ENCODE measurements at places on chromosomes 2 and 18.

DNA sequence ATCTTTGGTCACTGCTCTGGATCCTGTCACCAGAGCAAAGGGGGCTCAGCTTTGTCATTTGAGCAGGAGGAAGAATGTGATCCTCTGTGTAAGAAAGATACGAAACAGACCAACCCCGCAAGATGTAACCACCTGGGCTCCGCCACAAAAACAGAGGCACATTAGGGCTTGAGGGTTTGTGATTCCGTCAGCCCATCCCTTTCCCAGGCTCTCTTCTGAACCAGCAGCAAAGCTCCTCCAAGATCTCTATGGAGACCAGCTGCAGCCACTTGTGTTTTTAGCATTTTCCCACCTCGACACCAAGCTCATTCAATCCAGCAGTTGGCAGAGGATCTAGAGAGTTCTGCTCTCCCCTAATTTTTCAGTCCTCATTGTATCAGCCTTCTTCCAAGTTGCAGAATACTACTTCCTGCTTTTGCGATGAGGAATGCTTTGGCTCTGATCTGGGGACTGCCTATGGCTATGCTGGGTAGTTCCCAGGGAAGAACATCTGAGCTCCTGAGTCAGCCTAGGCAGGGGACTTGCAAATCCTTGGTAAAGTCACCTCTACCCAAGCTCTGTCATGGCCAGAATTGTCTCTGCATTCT lies 139.6 kb upstream of the RAB12 start:
- no peaks in the 10 kb centered on the region for H3K36me3 ChIP-seq
- no peak for DNase-seq

GRCh38 chr2:54372361-54372760 lies 83.8 kb upstream of the SPTBN1 start:
- DNase-seq, result no peak
- no peaks in the 10 kb centered on the region for H3K4me1 ChIP-seq
- H3K27ac ChIP-seq, result no peak overlapping the region
- H3K27me3 ChIP-seq, result no peaks in the 10 kb centered on the region

DNA sequence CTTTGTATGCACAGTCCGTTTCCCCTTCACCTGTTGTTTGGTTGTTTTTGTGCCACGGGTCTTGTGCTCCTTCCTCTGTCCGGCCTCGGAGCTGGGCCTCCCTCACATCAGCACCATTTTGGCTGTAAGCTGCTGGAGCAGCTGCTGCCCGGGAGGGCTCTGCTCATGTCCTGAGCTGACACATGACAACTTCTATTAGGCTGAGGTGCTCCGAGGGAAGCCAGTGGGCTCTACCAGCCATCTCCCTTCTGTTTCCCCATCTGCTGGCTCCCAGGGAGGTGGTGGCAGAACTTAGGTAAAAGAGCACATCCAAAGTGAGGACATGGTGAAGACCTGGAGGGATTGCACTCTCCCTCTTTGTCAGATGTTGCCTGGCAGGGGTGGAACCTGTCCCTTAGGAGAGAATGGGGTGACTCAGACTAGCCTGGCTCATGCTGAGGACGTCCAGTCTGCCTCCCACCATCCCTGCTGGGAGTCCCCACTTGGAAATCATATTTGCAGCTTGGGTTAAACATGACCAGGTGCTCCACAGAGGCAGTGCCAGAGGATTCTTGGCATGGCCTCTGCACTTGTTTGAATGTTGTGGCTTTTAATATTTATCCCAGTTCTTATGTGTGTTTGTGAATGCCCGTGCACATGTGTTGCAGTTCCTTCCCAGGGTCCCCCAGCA lies 49.8 kb upstream of the TNP1 start:
- H3K4me3 ChIP-seq, result no peak overlapping the region
- DNase-seq, result no peak
- no peaks in the 10 kb centered on the region for H3K36me3 ChIP-seq
- H3K4me1 ChIP-seq, result no peaks in the 10 kb centered on the region
- no peak overlapping the region for H3K27ac ChIP-seq

GRCh38 chr18:3062798-3063680 lies 50.1 kb upstream of the LPIN2 start:
- peak; percentile 82 for DNase-seq
- H3K36me3 ChIP-seq, result no peaks in the 10 kb centered on the region
- no peak overlapping the region for H3K27ac ChIP-seq
- H3K4me3 ChIP-seq, result no peak overlapping the region
- peaks cover 5% of the 10 kb centered on the region for H3K4me1 ChIP-seq
- no peaks in the 10 kb centered on the region for H3K27me3 ChIP-seq

DNA sequence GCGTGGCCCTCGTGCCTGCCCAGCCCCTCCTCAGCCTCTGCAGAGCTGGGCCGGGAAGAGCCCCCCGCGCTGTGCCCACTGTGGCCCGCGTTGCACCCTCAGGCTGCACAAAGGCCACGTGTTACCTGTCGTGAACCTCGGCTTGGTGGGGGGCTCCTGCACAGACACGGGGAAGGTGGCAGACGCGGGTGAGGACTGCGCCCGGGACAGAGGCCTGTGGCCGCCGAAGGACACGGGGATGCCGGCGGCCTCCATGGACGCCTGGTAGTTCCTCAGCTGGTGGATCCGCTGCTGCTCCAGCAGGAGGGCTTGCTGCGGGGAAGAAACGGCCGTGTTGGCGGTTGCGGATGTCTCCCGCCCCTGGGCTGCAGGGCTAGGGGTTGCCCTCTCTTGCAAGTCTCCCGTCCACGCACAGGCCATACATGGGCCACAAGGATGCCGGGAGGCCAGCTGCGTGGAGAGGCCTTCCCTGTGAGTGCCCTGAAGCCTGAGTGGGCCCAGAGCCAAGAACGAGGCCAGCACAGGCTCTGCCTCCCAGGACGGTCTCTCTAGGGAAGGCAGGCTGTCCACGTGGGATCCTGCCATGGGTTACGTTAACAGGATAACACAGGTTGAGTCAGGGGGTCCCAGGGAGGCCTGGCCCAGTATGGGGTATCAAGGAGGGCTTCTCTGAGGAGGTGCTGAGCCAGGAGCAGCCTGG lies 263.7 kb downstream of the TWIST2 start:
- no peaks in the 10 kb centered on the region for H3K4me1 ChIP-seq
- no peaks in the 10 kb centered on the region for H3K27me3 ChIP-seq
- no peak overlapping the region for H3K27ac ChIP-seq
- DNase-seq, result no peak
